Skeletal muscle cell (primary cell): ENCODE measurements at places on chromosomes 12 and 14.
A peak's percentile ranks its signal among the peaks of the same experiment; 100 is the strongest.

DNA sequence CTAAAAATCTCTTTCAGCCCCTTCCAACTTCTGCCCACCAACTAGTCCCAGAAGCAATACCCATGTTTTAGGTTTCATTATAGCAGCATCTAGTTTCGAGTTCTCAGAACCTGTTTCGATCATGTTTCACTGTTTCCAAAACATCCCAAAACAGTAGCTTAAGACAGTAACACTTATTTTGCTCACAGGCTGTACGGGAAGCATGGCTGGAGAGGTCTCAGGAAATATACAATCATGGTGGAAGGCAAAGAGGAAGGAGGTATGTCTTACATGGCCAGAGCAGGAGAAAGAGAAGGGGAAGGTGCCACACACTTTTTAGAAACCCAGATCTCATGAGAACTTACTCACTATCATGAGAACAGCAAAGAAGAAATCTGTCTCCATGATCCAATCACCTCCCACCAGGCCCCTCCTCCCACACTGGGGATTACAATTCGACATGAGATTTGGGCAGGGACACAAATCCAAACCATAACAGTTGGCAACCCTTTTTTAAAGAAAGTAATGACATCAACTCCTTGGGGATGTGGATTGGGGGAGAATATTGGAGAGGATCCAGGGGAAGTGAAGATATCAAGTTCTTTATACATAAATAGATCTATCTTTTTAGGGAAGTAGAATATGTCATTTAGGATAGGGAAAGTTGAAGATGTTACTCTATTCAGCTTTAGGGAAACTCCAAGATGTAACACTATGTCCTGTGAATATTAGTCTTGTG lies 269.9 kb upstream of the PLEKHG7 start:
- DNase-seq: no peak

GRCh38 chr12:89461190-89461589 lies 63.4 kb downstream of the GALNT4 start:
- DNase-seq: no peak

GRCh38 chr14:85911044-85911443 lies 381.1 kb downstream of the FLRT2 start:
- DNase-seq: no peak

DNA sequence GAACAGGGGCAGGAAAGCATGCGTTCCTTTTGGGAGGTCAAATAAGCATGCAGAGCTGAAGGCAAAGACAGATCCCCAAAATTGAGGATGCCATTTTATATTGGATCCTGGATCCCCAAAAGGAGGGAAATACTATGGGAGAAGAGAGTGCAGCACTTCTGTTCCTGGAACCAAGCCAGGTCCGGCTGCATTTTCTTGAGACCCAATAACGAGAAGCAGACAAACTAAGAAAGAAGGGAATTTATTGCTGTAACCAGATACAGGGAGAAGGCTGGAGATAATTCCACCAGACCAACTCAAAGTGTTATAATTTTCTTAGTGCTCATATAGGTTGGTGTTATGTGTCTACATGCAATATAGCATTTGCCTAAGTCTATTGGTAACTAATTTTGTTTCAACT lies 60.8 kb downstream of the PDE6H start:
- DNase-seq: no peak

GRCh38 chr12:122029620-122030423 lies 8.1 kb downstream of the BCL7A start:
- DNase-seq: no peak

- DNase-seq: no peak
Measured at GRCh38 chr12:120914794-120915193, 10.6 kb upstream of the SPPL3 start.

DNA sequence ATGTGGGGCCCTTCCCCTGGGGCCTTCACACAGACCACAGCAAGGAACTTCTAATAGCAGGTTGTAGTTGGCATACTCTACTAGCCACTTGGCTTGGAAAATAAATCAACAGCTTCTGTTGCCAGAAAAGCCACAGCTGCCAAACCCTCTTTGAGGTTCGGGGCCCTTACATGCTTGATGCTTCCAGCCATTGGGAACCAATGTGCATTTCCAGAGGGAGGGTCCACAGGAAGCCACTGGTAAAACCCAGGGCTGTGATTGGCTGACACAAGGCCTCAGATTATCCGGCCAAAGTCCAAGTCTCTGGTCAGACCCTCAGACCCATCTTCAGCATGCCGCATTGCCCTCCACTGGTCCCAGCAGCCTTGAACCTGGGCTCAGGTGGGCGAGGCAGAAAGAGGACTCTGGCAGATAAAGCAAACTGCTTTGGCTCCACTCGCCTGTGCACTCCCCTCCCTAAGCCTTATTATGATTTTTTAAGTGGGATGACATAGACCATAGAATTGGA lies 214.4 kb downstream of the BCL11B start:
- DNase-seq: no peak

GRCh38 chr12:101407049-101407435 lies 530 bp downstream of the ARL1 start:
- peak; percentile 3 for DNase-seq

DNA sequence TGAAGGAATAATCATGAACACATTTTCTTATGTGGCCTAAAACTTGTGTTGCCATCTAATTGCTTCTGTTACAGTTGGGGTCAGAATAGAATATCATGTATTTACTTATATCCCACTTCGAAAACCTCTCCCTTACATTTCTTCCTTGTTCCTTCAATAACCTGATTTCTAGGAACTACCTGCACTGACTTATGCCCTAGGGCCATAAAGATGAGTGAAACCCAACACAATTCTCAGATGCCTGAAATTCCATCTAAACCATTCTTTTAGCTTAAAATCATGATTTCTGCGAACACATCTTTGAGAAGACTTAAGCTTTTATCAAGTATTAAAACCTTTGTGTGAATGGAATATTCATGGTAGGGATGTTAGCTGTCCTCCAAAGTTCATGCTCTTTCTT lies 142.7 kb downstream of the SNAPC1 start:
- DNase-seq: no peak

- DNase-seq: no peak
Measured at GRCh38 chr12:115687094-115687493, 590.4 kb downstream of the MED13L start.

GRCh38 chr14:55373784-55374705 lies 37.6 kb downstream of the ATG14 start:
- DNase-seq: no peak

GRCh38 chr12:27013611-27014084 lies 536 bp downstream of the TM7SF3 start:
- no peak for DNase-seq

DNA sequence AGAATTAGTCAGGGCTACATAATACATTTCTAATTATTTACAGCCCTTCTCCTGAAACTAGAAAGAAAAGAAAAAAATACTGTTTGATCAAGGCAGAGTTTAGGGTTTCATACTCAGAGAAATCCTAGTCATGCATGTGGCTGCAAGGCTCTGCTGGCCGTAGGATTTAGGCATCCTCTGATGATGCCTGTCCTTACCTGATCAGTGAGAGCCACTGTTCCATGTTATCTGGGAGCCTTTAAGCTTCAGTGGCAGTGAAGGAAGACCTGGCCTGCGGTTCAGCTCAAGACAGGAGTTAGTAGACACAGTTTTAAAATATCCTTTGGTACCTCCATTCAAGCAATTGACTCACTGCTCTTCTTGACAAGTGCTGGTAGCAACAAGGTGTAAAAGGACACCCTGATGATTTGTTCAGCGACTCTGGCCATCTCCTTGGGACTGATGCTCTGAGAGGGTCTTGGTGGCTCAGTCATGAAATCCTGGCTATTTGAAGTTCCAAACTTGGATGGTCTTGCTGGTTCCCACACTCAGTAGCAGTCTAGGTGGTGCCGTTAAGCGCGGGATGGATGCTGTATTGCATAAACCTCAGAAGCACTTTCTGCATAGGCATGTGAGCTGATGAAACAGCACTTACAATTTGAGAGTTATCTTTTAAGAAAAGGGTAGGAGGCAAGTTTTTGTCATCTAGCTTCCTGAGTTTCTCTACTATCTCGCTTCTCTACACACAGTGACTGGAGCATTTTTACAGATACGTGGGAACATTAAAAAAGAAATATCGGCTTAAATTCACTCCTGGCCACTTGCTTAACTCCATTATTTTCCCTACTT lies 162.0 kb downstream of the SAMD4A start:
- peak; percentile 46 for DNase-seq

- no peak for DNase-seq
Measured at GRCh38 chr12:51906430-51907082, 748 bp upstream of the ACVRL1 start.

DNA sequence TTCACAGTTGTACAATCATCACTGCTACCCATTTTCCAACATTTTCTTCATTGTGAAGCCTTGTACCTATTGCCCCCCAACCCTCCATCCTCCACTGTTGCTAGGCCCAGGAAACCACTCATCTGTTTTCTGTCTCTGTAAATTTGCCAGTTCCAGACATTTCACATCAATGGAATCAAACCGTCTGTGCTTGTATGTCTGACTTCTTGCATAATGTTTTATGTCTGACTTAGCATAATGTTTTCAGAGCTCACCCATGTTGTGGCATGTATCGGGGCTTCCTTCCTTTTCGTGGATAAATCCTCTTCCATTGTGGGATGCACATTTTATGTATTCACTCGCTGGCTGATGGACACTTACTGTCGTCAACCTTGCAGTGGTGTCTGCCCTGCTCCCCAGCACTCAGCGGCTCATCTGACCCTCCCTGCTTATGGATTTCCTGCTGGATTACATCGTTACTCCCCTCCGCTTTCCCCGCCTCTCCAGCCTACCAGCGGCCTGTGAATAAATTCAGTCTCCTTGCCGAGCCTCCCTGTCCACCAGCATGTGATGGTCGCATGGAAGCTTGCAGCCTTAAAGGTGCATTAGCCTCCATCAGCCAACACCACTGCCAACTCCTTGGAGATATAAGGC lies 727.6 kb upstream of the TMEM132C start:
- DNase-seq: no peak

GRCh38 chr14:60356386-60356785 lies 107.4 kb downstream of the PPM1A start:
- no peak for DNase-seq

- DNase-seq: no peak
Measured at GRCh38 chr12:92175961-92176360, 30.3 kb upstream of the BTG1 start.

DNA sequence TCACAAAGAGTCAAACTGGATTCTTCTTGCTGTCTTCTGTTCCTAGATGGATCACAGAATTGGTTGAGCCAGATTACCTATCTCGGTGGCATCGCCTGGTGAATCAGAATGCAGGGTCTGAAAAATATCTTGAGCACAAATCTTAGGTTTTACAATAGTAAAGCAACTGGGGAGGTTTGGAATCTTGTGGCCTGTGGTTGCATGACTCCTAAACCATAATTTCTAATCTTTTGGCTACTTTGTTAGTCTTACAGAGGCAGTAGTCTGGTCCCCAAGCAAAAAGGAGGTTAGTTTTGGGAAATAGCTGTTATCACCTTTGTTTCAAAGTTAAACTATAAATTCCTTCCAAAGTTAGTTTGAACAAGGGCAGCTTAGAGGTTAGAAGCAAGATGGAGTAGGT lies 1488.5 kb upstream of the FLRT2 start:
- no peak for DNase-seq

GRCh38 chr12:57590479-57590863 lies 521 bp upstream of the PIP4K2C start:
- DNase-seq: no peak

- no peak for DNase-seq
Measured at GRCh38 chr14:105144666-105145380, 23.8 kb downstream of the JAG2 start.

GRCh38 chr12:102939670-102940222 lies 17.7 kb upstream of the ASCL1 start:
- DNase-seq: no peak

DNA sequence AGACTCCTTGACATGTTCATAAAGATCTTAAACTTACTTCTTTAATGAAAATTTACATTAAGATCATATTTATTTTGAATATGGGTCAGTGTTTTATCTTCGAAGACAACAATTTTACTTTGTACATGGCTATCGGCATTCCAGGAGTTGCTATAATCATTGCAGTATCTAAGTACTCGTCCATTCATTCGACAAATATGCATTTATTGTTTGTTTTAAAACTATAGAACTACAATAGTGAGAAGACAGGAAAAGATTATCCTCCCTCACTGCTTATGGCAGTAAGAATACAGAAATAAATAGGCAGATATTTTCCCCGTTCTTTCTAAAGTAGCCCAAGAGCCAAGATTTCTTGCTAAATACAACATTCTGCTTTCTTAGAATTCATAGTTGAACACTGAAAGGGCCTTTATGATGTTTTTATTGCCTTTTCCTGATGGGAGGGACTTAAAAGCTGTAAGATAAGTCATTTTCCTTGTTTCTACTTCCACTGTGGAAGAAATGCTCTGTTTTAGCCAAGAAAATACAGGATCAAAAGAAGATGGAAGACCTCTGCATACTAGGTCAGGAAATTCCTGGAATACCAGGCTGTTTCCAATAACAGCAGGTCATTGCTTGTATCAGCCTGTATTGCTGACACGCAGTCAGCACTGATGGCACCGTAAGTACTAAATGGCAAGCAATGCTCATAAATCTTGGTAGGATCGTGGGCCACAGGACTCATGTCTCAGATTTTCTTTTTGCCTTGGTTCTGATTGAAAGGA lies 521.0 kb upstream of the ATP2B1 start:
- DNase-seq: no peak

DNA sequence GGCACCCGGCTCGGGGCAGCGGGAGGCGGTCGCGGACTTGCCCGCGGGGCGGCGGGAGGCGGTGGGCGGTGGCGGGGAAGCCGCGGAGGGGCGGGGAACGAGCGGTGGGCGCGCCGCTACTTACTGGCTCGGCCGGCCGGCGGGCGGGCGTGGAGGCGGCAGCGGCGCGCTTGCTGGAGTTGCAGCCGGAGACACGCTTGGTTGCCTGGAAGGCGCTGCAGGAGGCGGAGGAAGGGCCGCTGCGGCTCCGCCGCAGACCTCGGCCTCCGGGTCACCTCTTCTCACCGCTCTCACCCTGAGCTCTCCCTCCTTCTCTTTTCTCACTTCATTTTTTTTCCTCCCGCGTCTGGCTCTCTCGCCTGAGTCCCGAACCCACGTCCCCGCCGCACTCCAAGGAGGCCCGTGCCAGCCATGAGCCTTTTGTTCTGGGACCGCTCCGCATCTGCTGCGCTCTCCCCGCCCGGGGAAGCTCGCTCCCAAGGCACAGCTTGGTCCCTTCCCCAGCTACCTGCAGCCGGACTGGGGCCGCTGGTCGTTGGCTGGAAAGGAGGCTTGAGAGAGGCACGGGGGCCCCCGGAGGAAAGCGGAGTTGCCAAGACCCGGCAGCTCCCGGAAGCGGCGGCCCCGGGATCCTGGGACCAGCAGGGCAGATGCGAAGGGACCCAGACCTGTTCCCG lies 592 bp upstream of the KCNK10 start:
- no peak for DNase-seq

GRCh38 chr14:90739318-90740068 lies 76.7 kb downstream of the TTC7B start:
- no peak for DNase-seq

GRCh38 chr12:101859664-101860607 lies 17.4 kb upstream of the DRAM1 start:
- DNase-seq: no peak
